ENCODE measurements at places on chromosomes 7 and 10. TPM values are rescaled to one million over a fixed set of nuclear protein-coding genes. Genes with fewer than 3 reads are reported as not detected.

- no peak for DNase-seq
- H3K36me3 ChIP-seq: no peaks in the 10 kb centered on the region
- no peaks in the 10 kb centered on the region for H3K27me3 ChIP-seq
- H3K4me3 ChIP-seq: no peak overlapping the region
These were observed 52.8 kb upstream of the ENO4 start for GRCh38 chr10:116796469-116796868.

DNA sequence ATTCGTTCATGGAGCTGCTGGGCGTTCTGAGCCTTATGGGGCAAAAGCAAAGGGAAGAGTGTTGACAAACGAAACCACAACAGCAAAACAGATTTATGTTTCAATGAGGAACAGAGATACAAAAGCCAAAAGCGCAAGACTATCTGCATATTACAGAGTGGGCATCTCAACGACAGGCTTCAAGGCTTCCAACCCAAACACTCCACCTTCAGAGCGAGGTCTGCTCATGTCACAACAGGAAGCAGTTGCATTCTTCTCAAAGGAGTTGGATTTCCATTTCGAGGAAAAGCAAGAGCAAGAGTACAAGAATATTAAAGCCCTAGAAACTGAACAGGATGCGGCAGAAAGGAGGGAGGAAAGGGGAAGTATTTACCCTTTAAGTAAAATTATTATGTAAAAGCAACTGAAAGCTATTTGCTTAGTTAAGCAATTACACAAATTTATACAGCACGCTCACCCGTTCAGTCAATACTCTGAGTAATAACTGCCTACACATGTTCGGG lies 189.3 kb downstream of the ELMO1 start:
- H3K27me3 ChIP-seq: no peaks in the 10 kb centered on the region
- H3K4me1 ChIP-seq: peaks cover 3% of the 10 kb centered on the region
- DNase-seq: no peak
- no peak overlapping the region for H3K4me3 ChIP-seq

The EN2 gene
- total RNA-seq: 1.8 TPM

- H3K27ac ChIP-seq: no peak overlapping the region
- no peaks in the 10 kb centered on the region for H3K36me3 ChIP-seq
- no peak for DNase-seq
- no peaks in the 10 kb centered on the region for H3K27me3 ChIP-seq
These were observed 367.7 kb upstream of the SEMA3D start for GRCh38 chr7:85554236-85555178.

The AKR1C1 gene
- total RNA-seq: 3.6 TPM

The HMX3 gene
- total RNA-seq: not detected

DNA sequence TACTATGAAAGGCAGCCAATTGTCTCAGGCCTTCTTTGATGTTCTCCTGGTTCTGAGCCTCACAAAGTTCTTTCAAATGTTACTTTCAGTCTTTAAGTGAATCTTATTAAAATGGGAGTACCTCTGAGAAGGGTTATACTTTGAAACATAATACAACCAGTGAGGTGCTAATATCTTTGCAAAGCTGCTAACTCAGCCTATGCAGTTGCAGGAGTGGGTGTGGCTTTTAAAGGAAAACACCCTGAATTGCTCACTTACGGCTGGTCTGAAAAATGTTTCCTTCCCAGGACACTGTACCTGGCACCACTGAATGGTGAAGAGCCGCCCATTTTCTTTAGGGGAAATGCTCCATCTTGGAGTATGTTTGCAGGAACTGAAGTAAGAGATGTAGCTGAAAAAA lies 130.9 kb downstream of the CHN2 start:
- DNase-seq: no peak
- H3K27ac ChIP-seq: no peak overlapping the region
- no peaks in the 10 kb centered on the region for H3K27me3 ChIP-seq
- H3K4me3 ChIP-seq: no peak overlapping the region
- H3K4me1 ChIP-seq: peaks cover 2% of the 10 kb centered on the region
- H3K36me3 ChIP-seq: no peaks in the 10 kb centered on the region

The C10orf105 gene
- total RNA-seq: 0.37 TPM

GRCh38 chr7:26078437-26079336 lies 73.3 kb upstream of the NFE2L3 start:
- no peaks in the 10 kb centered on the region for H3K36me3 ChIP-seq
- no peaks in the 10 kb centered on the region for H3K27me3 ChIP-seq
- peak; percentile 45 for DNase-seq
- no peak overlapping the region for H3K4me3 ChIP-seq

- H3K4me3 ChIP-seq: no peak overlapping the region
- H3K27me3 ChIP-seq: no peaks in the 10 kb centered on the region
- H3K27ac ChIP-seq: no peak overlapping the region
- peaks cover 1% of the 10 kb centered on the region for H3K4me1 ChIP-seq
- H3K36me3 ChIP-seq: no peaks in the 10 kb centered on the region
- no peak for DNase-seq
These were observed 162.1 kb downstream of the ZNF438 start for GRCh38 chr10:30869566-30869965.

DNA sequence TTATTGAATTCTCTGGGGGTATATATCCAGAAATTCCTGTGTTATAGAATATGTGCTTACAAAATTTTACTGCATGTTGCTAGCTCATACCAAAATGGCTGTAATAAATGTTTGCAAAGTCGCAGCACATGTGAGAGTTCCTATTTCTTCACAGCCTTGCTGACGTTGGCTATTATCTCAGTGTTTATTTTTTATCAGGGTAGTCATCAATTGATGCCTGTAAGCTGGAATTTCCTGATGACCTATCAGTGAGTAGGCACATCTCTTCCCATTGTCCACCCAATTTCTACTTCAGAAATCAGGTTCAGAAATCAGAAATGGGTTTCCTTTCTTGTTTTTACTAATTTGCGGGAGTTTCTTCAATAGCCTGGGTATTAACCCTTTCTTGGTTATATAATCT lies 268.1 kb upstream of the FZD8 start:
- H3K27me3 ChIP-seq: no peaks in the 10 kb centered on the region
- H3K4me3 ChIP-seq: no peak overlapping the region
- H3K36me3 ChIP-seq: no peaks in the 10 kb centered on the region

DNA sequence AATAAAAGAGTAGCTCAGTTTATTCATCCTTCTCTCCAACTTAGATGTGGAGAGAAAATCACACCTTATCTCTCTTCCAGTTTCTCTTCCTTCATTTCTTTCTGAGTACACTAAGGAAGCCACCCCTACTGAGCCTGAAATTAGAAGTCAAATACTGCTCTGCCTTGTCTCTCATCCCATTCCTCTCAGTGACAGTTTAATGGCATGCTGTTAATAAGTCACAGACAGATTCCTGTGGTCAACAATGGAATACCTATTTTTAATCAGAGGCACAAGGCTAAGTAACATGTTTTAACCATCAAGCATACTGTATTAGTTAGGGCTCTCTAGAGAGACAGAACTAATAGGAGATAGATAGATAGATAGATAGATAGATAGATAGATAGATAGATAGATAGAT lies 253.2 kb downstream of the HTR7 start:
- H3K36me3 ChIP-seq: no peaks in the 10 kb centered on the region
- H3K27me3 ChIP-seq: no peaks in the 10 kb centered on the region
- H3K27ac ChIP-seq: no peak overlapping the region
- H3K4me1 ChIP-seq: no peaks in the 10 kb centered on the region
- no peak for DNase-seq

GRCh38 chr7:125661-126060 lies 66.7 kb upstream of the FAM20C start:
- no peak overlapping the region for H3K4me3 ChIP-seq
- H3K4me1 ChIP-seq: peaks cover 18% of the 10 kb centered on the region
- H3K27me3 ChIP-seq: no peaks in the 10 kb centered on the region
- no peak for DNase-seq
- no peak overlapping the region for H3K27ac ChIP-seq

DNA sequence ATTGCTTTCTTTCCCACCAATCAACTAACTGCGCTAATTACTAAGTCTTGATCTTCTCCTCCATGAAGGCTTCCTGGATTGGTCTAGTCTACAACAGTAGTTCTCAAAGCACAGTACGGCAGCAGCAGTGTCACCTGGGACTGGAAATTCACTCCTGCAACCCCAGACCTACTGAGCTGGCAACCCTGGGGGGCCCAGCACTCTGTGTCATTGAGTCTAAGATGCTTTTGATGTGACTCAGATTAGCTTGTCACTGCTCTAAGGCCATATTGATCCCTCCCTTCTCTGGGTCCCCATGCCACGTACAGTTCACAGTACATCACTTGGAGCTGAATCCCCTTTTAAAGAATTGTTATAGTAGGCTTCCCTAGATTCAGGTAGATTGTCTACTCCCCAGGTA lies 65.7 kb upstream of the KMT2C start:
- no peak overlapping the region for H3K4me3 ChIP-seq
- no peaks in the 10 kb centered on the region for H3K36me3 ChIP-seq
- H3K27me3 ChIP-seq: no peaks in the 10 kb centered on the region
- no peak overlapping the region for H3K27ac ChIP-seq
- DNase-seq: no peak
- H3K4me1 ChIP-seq: no peaks in the 10 kb centered on the region

The THNSL1 gene
- total RNA-seq: 9.7 TPM

- H3K4me1 ChIP-seq: no peaks in the 10 kb centered on the region
- H3K36me3 ChIP-seq: no peaks in the 10 kb centered on the region
- H3K27me3 ChIP-seq: no peaks in the 10 kb centered on the region
- no peak for DNase-seq
- no peak overlapping the region for H3K27ac ChIP-seq
- H3K4me3 ChIP-seq: no peak overlapping the region
These were observed 208.1 kb upstream of the HDAC9 start for GRCh38 chr7:18287482-18287881.

The CPVL gene
- 20.9 TPM for total RNA-seq

The SEC24C gene
- 36.8 TPM for total RNA-seq

- DNase-seq: no peak
- H3K36me3 ChIP-seq: no peaks in the 10 kb centered on the region
- H3K27me3 ChIP-seq: peaks cover 3% of the 10 kb centered on the region
- H3K27ac ChIP-seq: no peak overlapping the region
These were observed 305.8 kb upstream of the GNAI1 start for GRCh38 chr7:79828866-79829265.

The LRIT1 gene
- total RNA-seq: not detected

The CYP3A7 gene
- not detected for total RNA-seq

DNA sequence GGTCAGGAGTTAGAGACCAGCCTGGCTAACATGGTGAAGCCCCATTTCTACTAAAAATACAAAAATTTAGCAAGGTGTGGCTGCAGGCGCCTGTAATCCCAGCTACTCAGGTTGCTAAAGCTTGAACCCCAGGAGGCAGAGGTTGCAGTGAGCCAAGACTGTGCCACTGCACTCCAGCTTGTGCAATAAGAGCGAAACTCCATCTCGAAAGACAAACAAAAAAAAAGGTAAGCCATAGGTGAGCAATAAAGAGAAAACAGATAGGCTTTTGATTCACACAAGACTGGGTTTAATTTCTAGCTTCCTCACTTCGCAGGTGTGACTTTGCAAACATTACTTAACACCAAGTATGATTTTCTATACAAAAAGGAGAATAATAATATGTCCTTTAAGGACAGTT lies 72.3 kb upstream of the ACBD5 start:
- no peaks in the 10 kb centered on the region for H3K27me3 ChIP-seq
- H3K36me3 ChIP-seq: no peaks in the 10 kb centered on the region
- no peaks in the 10 kb centered on the region for H3K4me1 ChIP-seq
- no peak overlapping the region for H3K4me3 ChIP-seq
- no peak overlapping the region for H3K27ac ChIP-seq
- DNase-seq: no peak

The LARP4B gene
- total RNA-seq: 77.8 TPM

The ATOH7 gene
- total RNA-seq: not detected

The LIPK gene
- total RNA-seq: not detected

The FAM25A gene
- total RNA-seq: not detected

- DNase-seq: no peak
- H3K27me3 ChIP-seq: no peaks in the 10 kb centered on the region
- H3K27ac ChIP-seq: no peak overlapping the region
- H3K4me3 ChIP-seq: no peak overlapping the region
- no peaks in the 10 kb centered on the region for H3K4me1 ChIP-seq
These were observed 888.5 kb upstream of the SORCS1 start for GRCh38 chr10:108052981-108053380.

The PRSS2 gene
- total RNA-seq: 3.4 TPM

GRCh38 chr7:101580596-101580995 lies 48.5 kb downstream of the MYL10 start:
- H3K4me3 ChIP-seq: no peak overlapping the region
- H3K4me1 ChIP-seq: no peaks in the 10 kb centered on the region
- H3K27me3 ChIP-seq: no peaks in the 10 kb centered on the region

The ABCB4 gene
- total RNA-seq: 0.95 TPM

DNA sequence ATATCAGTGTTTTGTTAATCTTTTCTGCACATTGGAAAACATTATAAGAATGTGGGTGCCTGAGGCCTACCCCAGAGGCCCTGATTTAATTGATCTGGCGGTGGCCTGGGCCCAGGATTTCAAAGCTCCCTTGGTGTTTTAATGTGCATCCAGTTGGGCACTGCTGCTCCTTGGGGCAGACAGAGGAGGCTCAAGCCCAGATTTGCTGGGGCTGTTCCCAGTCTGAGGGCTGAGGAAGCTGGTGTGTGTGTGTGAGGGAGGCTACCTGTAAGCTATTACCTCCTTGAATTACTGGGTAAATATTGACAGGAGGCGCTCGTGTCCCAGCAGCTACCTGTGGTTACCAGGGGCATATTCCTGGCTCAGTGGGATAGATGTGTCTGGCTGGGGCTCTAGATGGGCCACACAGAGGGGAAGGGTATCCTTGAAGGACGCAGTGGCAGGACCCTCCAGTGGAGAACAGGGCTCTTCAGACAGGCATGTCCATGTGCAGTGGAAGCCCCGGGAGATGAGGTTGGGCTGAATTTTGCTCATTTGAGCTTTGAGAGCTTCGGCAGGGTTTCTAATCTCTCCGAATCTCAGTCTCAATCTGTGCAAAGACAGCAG lies 975.4 kb upstream of the ZNF722 start:
- no peak overlapping the region for H3K27ac ChIP-seq
- H3K27me3 ChIP-seq: no peaks in the 10 kb centered on the region
- H3K4me3 ChIP-seq: no peak overlapping the region
- no peaks in the 10 kb centered on the region for H3K4me1 ChIP-seq
- no peaks in the 10 kb centered on the region for H3K36me3 ChIP-seq

The GALNT17 gene
- total RNA-seq: 57.1 TPM

DNA sequence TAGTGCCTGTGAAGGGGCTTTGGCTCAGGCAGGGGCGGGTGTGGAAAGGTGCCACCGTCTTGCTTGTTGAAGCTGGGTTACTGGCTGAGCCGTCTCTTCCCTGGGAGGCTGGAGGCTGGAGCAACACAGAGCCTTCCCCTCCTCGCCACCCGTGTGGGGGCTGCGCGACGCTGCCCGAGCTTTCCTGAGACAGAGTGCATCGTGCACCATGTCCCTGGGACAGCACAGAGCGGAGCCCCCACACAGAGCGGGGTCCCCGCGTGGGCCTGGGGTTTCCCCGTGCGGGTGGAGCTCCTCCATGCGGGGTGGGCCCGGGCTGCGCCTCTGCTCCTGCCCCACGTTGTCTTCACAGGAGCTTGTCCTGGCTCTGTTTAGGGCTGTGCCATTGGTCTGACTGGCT lies 69.9 kb downstream of the INPP5A start:
- H3K36me3 ChIP-seq: no peaks in the 10 kb centered on the region
- no peaks in the 10 kb centered on the region for H3K27me3 ChIP-seq
- DNase-seq: peak; percentile 30
- peaks cover 22% of the 10 kb centered on the region for H3K4me1 ChIP-seq
- H3K4me3 ChIP-seq: no peak overlapping the region
- no peak overlapping the region for H3K27ac ChIP-seq

GRCh38 chr10:88227342-88228018 lies 355.6 kb downstream of the RNLS start:
- no peak overlapping the region for H3K27ac ChIP-seq
- H3K27me3 ChIP-seq: no peaks in the 10 kb centered on the region
- H3K4me3 ChIP-seq: no peak overlapping the region
- DNase-seq: no peak
- no peaks in the 10 kb centered on the region for H3K36me3 ChIP-seq

The CPA2 gene
- 3.5 TPM for total RNA-seq
